DND-41 (cell line): ENCODE measurements at places on chromosomes 6 and 20.

DNA sequence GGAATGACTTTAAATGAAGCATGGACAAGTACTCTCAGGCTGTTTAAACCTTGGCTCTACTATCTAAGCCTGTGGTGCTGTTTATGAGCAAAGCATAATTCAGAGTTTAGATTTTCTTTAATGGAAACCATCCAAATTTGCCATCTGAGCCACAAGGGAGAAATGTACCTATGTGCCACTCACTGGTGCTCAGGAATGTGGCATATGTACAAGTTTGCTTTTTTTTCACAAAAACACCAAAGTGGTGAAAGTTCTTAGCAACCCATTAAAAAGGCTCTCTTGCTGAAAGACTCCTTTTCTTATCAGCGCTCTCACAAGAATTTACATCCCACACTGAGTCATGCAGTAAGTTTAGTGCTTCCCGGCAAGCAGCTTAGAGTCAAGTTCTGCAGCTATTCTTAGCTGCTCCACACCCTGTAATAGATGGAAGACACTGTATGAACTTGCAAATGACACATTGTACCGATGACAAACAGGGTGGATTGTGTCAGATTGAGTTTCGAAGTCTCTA lies 57.3 kb upstream of the MLIP start:
- no peak for DNase-seq

DNA sequence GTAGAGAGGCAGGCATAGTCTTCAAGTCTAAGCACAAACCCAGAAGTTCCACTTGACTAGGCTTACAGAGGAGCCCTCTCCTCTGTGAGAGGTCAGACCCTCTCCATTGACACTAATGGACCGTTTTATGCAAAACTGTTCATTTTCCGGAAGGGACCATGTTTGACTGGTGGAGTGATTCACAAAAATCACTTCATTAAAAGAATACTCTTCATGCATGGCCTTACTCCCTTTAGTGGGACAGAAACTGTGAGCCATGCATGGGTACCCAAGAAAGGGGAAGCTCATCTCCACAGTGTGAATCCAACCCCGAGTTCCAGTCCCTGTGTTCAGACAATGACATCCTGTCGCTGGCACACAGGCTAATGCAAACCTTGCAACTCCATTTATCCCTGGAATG lies 63.2 kb downstream of the OLIG3 start:
- no peak for DNase-seq

DNA sequence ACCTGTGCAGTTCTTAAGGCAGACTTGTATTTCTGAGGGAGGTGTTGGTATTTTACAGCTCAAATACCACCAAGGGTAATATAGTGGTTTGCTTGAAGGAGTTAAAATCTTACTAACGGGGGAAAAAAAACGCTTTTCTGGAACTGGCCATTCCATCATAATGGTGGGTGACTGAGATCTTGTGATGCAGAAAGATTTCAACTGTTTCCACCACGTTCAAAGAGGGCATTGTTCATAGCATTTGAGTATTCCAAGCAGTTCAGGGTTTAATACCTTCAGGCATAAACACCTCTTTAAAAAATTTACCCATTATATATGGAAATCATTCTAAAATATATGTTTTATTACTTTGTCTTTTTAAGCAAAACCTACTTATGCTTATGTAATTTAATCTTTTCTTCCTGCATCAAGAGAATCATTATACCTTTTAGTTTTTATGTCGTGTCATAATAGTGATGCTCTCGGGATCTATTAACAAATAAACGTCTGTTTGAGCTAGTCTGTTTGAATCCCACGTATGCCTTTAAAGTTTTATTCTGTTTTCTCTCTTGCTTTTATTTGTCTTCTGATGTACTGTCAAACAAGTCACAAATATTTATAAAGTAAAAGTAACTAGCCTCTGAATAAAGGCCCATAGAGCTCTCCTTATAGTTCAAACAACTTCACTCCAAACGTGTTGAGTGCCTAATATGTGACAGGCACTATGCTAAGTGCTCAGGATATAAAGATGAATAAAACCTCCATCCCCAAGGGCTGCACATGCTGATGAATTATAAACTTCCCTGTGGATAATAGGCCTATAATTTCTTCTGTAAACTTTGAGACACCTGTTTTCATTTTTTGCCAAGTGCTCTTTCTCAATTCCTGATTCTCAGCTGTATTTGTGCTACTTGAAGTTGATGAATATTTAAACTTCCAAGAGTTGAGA lies 298.8 kb upstream of the FERMT1 start:
- DNase-seq: no peak

- DNase-seq: no peak
Observed at GRCh38 chr20:24493661-24494459, 24.4 kb downstream of the SYNDIG1 start.

DNA sequence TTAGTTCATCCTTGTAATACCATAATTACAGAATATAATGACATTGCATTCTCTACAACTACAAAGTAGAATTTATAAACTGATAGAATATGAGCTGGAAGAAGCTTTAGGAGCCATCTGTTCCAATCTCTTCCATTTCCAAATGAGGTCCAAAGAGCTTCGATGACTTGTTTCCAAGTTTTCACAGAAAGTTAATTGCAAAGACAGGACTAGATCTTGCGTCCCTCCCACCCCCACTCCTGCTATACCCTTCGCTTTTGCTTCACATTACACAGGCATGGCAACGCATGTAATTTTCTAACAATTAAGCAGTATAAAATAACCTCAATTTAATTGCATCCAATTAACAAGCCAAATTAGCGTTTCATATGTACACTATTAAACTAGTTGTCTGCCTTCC lies 7.0 kb downstream of the HIVEP2 start:
- no peak for DNase-seq

- no peak for DNase-seq
Observed at GRCh38 chr20:34753706-34754461, 49.7 kb downstream of the TP53INP2 start.
